Right ventricle myocardium inferior (tissue), 1 donor: ENCODE measurements at places on chromosomes 1 and 21. TPM values are rescaled to one million over a fixed set of nuclear protein-coding genes. Genes with fewer than 3 reads are reported as not detected.

DNA sequence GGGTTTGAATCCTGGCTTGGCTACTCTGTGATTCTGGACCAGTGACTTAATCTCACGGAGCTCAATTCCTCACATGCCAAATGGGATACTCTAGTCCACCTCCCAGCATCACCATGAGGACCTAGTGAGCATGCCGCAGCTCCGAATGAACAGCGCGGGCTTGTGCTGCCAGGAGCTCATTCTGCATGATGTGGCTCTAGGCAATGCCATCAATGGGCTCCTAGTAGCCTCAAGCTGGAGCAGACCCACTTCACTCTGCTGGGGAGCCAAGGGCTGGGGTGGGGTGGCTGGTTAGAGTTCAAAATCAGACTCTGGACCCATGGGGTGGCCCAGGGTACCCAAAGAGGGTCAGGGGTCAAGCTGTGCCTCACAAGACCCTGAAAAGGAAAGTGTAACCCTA is 41.5 kb downstream of the CDK18 start:
- DNase-seq, result no peak

DNA sequence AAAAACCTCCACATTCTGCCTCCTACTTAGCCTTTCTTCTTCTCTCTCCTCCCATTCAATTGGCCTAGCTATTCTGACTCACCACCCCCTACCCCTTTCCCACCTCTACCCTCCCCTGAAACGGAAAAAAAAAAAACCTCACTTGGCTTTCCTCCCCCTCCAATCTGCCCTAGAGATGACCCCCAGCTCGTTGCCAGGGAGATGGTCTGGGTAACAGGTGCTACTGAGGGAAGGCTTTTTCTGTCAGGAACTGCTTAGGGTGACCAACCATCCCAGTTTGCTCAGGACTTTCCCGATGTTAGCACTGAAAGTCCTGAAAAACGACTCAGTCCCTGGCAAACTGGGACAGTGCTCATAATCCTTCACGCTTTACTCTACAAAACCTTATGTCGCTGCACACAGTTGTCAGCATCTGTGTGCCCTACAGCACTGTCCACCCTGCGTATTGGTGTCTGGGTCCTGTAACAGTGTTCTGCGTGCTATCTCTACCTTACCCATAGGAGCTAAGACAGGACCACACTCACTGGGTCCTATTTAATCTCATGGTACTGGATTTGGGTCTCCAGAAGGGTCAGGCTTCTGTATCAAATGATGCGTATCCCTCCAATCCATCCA is 7.7 kb upstream of the CADM3 start:
- no peak for DNase-seq

- DNase-seq, result no peak
Measured at GRCh38 chr1:11487196-11487751, 8.3 kb downstream of the DISP3 start.

DNA sequence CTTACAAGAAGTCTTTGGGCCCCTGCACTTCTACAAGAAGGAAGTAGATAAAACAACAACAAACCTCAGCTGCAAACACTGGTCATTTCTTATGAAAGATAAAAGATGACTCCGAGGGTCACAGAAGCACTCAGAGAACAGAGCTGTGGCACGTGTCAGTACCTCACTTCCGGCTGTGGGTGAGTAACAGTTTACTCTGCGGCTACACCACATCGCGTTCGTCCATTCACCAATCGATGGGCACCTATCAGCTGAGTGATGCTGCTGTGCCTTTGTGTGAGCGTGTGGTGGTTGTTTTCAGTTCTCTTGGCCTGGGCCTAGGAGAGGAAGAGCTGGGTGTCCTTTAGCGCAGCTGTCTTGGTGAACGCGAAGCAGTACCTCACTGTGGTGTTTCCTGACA is 49.9 kb downstream of the COL6A1 start:
- DNase-seq, result no peak

The S1PR1 gene
- 58.5 TPM for total RNA-seq
